ENCODE measurements at places on chromosomes 12 and 14.

DNA sequence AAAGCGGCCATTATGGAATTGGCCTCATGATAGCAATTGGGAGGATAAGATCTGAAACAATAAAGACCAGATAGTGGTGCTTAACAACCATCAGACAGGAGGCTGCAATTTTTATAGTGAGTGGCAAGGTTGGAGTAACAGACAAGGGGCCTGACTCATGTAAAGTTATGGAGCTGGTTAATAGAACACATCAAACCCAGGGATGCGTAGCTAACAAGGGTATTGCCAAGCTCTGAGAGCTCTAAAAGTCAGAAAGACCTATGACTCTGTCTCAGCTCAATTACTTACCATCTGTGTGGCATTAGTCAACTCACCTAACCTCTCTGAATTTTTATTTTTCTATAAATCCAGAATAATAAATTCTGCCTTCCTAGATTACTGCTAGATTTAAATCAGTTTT lies 1731.5 kb upstream of the FLRT2 start:
- no peak for DNase-seq

GRCh38 chr14:104096751-104097700 lies 11.5 kb downstream of the ASPG start:
- DNase-seq: no peak

- DNase-seq: no peak
Measured at GRCh38 chr14:68291820-68292219, 472.2 kb downstream of the RAD51B start.

DNA sequence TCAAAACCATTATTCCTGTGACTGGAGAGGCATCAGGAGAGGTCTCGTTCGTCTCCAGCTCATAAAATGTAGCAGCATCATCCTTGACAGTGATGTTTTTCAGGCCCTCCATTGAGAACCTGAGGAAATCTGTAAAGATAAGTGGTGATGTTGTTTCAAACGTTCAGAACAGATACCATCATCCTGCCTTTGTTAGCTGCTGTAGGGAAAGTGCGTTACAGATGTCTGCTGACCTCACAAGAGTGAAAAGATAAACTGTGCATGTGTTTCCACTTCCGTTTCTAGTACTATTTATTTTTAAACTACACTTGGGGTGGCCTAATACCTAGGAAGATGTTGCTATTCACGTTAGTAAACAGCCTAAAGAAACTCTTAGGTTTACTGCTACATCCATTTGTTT lies 28.4 kb downstream of the BCL2L14 start:
- DNase-seq: no peak

- DNase-seq: no peak
Measured at GRCh38 chr12:72281126-72281525, 9.0 kb downstream of the TRHDE start.

DNA sequence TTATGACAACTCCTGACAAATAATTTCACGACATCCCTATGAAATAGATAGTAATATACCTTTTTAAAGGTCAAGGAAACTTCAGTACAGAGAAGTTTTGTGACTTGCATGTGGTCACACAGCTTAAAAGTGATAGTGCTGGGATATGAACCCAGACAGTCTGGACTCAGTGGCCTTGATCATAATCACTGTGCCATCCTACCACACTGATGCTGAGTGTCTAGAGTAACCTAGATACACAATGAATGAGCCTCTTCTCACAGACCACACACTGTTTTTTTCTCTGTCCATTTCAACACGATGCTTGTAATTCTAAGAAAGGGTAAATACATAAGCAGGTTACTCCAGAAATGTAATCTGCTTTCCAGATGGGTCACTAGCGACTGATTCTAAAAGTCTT lies 88.2 kb downstream of the SYNE2 start:
- DNase-seq: no peak

- no peak for DNase-seq
Measured at GRCh38 chr12:89797436-89797835, 88.8 kb upstream of the ATP2B1 start.

DNA sequence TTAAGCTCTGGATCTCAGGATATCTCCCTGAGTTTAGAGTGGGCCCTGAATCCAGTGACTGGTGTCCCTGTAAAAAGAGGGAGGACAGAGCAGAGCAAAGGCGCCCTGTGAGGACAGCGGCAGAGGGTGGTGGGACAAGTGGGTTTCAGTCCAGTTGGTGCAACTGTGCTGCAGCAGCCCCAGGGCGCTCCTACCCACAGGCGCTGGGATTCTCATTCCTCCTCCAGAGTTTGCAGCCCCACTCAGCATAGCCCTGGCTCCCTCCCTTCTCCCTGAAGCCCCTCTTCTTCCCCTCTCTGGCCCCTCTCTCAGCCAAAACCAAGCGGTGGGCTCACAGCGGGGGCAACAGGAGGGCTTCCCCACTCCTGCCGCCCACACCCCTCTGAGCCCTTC lies 1.6 kb downstream of the TMEM179 start:
- no peak for DNase-seq

GRCh38 chr14:32306549-32306948 lies 22.5 kb upstream of the AKAP6 start:
- no peak for DNase-seq

- no peak for DNase-seq
Measured at GRCh38 chr12:99759444-99759843, 111.9 kb downstream of the GARIN6 start.

- no peak for DNase-seq
Measured at GRCh38 chr12:108131035-108131434, 1.9 kb downstream of the WSCD2 start.

Data from activated CD8-positive, alpha-beta memory T cell treated with anti-CD3 and anti-CD28 coated beads for 1 hour (primary cell).